Breast epithelium (tissue), 4 donors: ENCODE measurements at places on chromosomes 6 and 20. TPM values are rescaled to one million over a fixed set of nuclear protein-coding genes. Genes with fewer than 3 reads are reported as not detected.

DNA sequence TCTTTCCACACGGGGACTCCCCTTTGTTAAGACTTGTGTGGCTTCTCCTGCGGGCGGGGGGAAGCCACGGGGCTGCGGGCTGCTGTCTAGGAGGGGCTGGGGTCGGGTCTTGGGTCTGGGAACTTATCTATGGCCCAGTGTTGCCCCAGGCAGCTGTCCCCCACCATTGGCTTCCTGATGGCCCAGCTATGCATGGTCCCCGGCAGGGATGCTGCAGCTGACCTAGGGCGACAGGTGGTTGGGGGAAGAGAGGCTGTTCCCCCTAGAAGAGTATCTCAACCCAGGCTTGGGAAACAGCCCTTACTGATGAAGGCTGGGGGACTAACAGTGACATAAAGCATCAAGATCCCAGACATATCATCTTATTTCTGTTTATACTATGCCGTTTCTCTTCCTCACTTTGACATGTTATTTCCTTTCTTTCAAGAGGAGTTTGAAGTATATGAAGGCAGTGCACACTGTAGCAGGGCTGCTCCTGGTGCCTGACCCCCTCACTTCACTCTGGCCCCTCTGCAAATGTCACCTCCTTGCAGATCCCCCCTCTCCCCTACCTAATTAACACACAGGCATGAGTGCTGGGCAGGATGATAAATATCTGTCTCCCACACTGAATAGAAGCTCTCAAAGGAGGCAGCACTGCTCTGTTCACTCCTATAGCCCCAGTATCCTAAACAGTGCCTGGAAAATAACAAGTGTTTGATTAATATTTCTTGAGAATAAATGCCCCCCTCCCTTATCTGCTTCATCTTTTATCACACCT, 87.0 kb downstream of the HIVEP2 start:
- no peak for DNase-seq

HDGFL1 gene
- not detected for total RNA-seq

RSPO4 gene
- total RNA-seq = not detected

GRCh38 chr20:36850759-36851158, 25.2 kb upstream of the TLDC2 start:
- DNase-seq = no peak

DNA sequence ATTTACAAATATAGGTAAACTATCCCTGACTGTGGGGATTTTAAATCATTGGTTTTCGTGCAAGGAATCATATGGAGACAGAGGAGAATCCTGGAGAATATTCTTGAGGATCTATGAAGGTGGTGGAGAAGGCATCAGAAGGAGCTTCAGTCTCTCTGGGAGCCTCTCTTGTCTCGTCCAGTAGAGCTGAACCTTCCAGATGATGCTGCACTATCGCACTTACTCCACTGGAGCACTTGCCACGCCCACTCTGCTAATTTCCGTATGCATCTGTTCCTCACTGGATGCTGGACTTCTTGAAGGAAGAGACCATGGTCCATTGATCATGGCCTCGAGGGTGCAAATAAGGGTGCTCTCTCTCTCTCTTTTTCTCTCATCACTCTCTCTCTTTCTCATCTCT, 36.8 kb downstream of the C6orf118 start:
- DNase-seq = no peak

KHDC1L gene
- total RNA-seq = not detected

RPS21 gene
- total RNA-seq = 2,974 TPM

DNA sequence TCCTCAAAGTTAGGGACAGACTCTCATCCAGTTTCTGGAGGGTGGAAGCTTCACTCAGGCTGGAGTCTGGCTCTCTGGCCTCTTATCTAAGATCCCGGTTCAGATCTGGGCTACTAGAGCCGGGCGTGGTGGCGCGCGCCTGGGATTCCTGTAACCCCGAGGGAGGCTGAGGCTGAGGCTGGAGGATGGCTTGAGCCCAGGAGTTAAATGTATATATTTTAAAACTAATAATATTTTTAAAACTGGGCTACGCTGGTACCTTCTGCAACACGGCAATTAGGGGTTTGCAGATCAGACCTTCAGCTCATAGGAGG, 710 bp upstream of the ZNF343 start:
- no peak for DNase-seq
